ENCODE measurements at places on chromosomes 4 and X.

GRCh38 chr4:16884673-16885460, 13.6 kb downstream of the LDB2 start:
- no peak for DNase-seq

DNA sequence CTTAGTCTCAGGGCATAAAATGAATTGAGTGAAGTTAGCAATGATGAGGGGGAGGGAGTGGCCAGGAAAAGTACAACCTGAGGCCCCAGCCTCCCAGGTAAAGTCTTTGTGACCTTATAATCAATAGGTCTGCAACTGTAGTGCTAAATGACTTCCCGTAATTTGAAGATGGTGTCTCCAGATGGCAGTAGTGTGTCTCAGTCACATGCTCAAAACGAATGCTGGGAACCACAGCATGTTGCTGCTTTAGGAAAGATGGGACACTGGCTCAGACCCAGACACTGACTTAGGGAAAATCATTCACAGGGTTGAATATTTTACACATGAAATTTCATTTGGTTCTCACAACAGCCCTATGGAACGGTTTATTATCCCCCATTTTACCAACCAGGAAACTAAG, 10.3 kb downstream of the SRPX2 start:
- peak; percentile 29 for DNase-seq

- no peak for DNase-seq
These were observed at the start of gene CYSLTR1 for GRCh38 chrX:78327370-78328086. Gene CYSLTR1, minus strand, starts transcription at chrX:78327611. Its CDS starts 53,865 bp downstream, at chrX:78273746.

GRCh38 chr4:89158884-89159503, 47.7 kb downstream of the TIGD2 start:
- DNase-seq, result peak; percentile 43

DNA sequence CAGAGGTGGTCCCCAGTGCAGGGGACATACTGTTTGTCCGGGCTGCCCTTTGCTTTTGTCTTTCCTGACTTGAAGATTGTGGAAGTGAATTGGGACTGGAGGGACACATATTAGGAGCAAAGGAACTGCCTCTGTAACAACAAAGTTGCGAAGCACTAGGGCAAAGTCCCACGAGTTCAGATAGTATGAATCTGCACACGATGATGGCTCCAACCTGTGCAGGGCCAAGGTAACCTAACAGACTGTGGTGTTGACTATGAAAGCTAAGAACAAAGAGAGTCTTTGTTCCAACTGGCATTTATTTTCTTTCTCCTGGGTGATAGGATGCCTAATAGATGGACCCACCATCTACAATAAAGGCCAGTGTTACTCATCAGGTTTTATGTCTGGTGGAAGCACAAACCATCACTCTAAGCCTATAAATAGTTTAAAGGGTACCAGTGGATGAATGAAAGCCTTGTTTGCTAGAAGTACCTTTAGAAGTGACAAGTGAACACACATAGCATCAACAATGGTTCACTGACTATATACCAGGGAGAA, 71.8 kb downstream of the TMA16 start:
- no peak for DNase-seq

DNA sequence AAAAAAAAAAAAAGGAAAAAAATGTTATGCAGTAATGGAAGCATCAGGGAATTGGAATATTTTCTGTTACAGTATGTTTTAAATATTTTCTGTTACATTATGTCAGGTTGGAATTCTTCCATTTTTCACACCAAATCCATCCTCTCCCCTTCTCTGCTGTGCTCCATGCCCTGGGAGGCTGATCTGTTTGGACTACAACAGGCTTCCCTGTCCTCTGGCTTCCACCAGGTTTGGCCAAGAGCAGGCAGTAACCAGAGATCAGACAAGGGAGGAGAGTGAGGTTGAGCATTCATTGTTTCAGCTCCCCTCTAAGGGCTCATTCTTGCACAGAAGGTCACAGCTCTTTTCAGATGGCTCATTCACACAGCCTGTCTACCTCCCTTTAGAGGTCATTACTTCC, 11.7 kb upstream of the TMEM184C start:
- no peak for DNase-seq

DNA sequence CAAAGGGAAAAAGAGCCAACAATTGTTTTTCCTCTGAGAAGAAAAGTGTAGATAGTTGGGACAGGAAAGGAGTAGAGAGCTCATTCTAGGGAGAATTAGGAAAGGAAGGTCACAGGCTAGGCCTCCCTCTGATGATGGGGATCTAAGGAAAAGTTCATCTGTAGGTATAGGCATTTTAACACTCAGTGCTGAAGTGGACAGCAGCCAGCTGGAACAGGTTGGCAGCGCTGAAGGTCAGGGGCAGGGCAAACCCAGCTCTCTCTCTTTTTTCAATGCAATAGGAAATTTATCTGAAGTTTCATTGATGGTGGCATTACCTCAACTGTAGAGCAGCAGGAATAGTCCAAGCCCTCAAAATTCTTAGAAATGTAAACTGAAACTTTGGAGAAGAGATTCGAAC, 98.5 kb upstream of the ETNPPL start:
- DNase-seq, result peak; percentile 80

- DNase-seq, result peak; percentile 68
These were observed 442 bp upstream of the MCUB start for GRCh38 chr4:109559625-109559982.
